Stimulated activated CD4-positive, alpha-beta T cell treated with anti-CD3 and anti-CD28 coated beads, Interleukin-4, amount 100 ng/mL, for 4 hours (primary cell): ENCODE measurements at places on chromosomes 2 and 18.

- DNase-seq, result peak; percentile 50
These were observed 20.0 kb upstream of the PTPN2 start for GRCh38 chr18:12904012-12904516.

- no peak for DNase-seq
These were observed 70.8 kb downstream of the KCNE4 start for GRCh38 chr2:223122781-223123180.

GRCh38 chr2:238573065-238573778 is 146.5 kb downstream of the ASB1 start:
- DNase-seq, result peak; percentile 12

- DNase-seq, result no peak
These were observed 71.8 kb downstream of the NUP35 start for GRCh38 chr2:183195998-183196409.

DNA sequence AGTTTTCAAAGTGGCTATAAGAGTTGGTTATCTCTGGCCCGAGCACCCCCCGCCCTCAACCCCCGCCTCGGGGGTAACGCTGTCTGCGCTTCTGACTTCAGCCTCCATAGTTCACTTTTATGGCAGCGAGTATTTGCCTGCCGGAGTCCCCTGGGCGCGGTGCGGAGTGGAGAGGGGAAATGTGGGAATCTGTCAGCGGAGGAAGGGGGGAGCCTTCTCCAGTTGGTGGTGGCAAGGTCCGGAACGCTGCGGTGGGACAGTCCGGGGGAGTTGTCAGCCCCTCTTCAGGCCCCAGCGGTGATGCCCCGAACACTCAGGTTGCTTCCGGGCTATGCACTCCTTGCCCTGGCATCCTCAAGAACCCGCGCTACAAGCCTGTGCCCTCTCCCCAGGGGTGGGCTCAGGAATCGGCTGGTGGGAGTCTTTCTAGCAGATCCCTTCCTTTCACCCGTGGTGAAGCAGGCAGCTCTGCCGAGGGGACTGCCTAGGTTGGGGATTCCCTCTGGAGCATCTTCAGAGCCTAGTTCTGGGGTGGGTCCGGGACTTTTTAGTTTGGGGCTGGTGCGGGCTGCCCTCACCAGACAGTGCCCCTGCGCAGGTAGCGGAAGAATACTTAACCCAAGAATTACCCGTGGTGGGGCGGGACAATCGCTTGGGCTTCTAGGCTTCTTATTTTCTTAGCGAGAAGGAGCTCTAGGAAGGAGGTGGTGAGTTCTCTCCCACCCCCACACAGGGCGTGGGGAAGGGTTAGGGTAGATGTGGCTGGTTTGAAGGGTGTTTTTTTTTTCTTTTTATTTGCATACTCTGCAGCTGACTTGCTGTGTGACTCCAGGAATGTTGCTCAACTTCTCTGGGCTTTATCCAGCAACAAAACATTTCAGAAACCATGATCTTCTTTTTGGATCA is 1.6 kb downstream of the ATOH8 start:
- no peak for DNase-seq

DNA sequence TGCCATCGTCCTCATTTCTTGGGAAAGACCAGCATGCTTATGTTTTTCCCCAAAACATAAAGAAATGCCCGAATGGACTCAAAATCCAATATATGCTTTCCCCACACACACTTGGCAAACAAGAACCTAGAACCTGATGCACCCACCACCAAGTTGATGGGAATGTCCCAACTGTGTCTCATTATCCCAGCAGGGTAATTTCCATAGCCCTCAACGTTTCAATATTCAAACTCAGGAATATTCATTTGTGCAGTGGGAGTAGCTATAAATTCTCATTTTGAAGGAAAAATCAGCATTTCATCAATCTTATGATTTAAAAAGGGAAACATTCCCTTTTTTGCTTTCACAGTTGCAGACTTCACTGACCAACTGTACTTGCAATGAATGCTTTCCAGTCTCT is 50.7 kb downstream of the SNORC start:
- no peak for DNase-seq

DNA sequence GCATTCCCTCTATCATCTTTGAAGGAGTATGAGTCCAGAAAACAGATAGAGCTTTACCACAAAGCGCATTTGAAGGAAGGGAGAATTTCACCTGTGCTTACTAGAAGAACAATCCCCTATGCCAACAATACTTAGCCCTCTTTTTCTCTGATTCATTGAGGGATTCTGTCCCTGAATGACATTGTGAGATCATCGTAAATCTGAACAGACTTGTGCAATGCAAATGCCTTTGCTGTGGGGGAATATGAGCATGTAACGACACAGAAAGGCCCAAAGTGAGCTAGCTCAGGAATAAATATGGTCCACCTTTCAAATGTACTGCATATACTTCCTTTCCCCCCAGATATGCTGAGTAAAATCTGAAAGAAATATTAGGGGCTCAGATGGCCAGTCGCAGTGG is 67.6 kb downstream of the SCN1A start:
- no peak for DNase-seq
